ENCODE measurements at places on chromosomes 7 and 10.

DNA sequence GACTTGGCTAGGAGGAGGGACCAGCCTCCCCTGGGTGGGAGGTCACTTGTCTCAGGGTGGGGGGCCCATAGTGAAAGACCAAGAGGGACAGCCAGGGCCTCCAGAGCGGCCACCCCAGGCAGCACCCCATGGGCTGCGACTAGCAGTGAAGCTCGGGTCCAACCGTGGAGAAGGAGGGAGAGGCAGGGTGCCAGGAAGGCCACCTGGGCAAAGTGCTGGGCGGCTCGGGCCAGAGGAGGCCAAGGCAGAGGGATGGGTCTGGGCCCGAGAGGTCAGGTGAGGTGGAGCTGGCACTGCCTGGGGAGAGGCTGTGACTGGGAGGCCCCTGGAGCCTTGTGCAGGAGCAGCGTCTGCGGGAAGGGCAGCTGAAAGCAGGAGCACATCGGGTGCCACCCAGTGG lies 41.8 kb downstream of the CLRN3 start:
- DNase-seq, result no peak

DNA sequence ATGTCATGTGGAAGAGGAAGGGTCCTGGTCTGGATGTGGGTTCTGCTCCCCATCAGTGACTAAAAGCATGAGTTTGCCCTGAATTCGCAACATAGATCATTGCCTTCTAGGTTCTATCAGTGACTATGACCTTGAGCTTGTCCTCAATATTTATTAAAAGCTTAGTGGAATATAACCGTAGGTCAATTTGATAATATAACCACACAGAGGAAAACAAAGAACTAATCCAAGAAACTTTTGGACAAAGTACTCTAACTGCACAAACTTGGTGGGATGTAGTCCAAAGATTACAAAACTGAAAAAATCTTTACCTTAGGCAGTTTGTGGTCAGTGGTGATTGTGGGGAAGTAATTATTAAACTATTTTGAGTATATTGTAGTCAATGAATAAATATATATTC lies 152.9 kb downstream of the CYP26A1 start:
- no peak for DNase-seq

DNA sequence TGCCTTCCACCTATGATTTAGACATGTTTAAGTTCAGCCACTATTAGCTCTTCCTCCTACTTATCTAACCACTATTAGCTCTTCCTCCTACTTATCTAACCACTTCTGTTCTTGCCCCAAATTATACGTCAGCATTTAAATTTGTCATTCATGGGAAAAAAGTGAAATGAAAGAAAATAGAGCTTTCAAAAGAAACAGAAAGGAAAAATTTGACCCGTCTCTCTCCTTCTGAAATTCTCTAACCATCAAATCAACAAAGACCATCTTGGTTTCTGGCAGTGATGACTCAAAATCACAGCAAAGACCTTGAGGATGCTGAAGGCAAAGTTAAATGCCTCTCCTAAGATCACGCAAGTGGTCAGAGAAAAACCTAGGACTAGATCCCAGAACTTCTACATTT lies 2.6 kb downstream of the LIPA start:
- no peak for DNase-seq

DNA sequence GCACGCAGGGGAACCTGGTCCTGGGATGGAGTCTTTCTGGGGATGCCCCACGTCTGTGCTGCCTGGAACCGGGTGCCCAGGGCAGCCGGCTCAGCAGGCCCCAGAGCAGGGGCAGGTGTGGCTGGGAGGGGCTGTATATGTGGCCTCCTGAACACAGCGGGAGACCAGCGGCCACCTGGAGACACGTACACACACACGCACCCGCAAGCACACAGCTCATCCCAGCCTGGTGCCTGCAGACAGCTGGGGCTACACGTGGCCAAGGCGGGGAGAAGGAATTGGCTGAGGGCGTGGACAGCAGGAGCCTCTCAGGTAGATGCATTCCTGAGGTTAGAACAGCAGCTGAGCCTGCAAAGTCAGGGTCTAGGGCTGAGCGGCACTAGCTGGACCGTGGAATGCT lies 14.0 kb downstream of the ADAM8 start:
- no peak for DNase-seq

GRCh38 chr7:88429382-88429781 lies 122.7 kb upstream of the STEAP4 start:
- no peak for DNase-seq

- no peak for DNase-seq
These were observed 44.0 kb downstream of the ASB4 start for GRCh38 chr7:95529701-95530100.

DNA sequence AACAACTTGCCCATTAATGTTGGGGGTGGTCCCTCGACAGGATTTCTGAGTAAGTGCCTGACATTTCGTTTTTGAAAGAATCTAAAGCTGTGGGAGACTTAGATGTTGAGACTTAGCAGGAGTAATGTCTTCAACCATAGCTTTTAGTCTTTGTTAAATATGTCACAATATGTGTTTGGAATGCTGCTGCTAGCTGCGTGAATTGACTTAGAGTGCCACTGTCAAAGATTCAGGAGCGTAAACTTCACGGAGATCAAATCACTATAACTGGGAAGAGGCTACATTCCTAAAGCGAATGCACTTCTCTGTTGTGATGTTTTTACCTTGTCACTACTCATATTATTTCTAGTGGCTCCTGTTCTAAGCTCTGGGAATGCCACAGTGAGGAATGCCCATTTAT lies 91.3 kb upstream of the SAMD8 start:
- DNase-seq, result no peak

GRCh38 chr10:128990986-128991385 lies 476.1 kb upstream of the MGMT start:
- DNase-seq, result no peak

GRCh38 chr7:78279032-78279431 lies 480.5 kb downstream of the PHTF2 start:
- DNase-seq, result no peak

- DNase-seq, result no peak
These were observed 202.7 kb downstream of the DIP2C start for GRCh38 chr10:486666-487322.

- no peak for DNase-seq
These were observed 354.9 kb downstream of the BMPER start for GRCh38 chr7:34260279-34260678.

GRCh38 chr7:40843338-40843985 lies 708.7 kb downstream of the SUGCT start:
- DNase-seq, result no peak

- DNase-seq, result no peak
These were observed 283.9 kb downstream of the PLXDC2 start for GRCh38 chr10:20100171-20100570.

- DNase-seq, result no peak
These were observed 133.7 kb downstream of the PIP4K2A start for GRCh38 chr10:22580711-22581110.

GRCh38 chr10:103077491-103078308 lies 115.4 kb downstream of the NT5C2 start:
- DNase-seq, result no peak

DNA sequence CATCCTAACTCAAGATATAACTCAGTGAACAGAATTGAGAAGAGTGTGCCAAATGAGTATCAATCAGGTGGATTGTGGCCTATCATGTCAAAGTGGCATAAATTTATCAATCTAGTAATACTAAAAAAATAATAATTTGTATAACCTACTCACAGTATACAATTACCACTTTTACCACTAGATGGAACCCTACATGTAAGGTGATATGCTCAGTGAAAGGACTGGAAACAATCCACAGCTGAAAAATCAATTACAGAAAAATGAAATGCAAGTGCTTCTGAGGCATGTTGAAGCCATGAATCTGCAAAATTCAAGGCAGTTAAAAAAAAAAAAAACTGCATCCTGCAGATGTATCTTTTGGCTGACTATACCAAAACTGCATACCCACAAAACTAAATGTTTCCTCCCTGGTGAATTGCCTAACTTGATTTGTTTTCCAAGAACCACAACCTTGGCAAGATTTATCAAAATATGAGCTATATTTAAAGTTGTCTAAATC lies 13.9 kb downstream of the ARHGAP19 start:
- no peak for DNase-seq

DNA sequence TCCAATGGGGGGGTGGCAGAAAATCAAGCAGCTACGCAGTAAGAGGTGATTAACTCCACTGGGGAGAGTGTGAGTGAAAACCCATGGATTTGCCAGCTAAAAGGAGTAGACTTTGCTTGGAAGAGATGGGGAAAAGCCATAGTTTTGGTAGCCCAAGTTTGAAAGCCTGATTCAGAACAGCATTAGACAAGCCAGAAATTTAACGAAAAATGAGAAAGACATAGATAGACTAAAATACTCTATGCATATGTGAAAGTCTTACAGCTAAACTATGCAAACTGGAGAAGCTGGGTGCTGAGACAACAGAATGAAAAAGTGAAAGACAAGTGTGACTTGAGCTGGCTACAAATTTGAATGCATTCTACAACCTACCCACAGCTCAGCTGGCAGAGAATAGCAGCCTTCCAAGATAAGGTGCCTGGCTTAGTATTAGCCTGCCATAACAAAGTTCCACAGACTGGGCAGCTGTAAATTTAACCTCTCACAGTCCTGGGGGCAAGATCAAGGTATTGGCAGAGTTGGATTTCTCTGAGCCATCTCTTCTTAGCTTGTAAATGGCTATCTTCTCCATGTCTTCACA lies 156.6 kb downstream of the CDC14C start:
- no peak for DNase-seq

GRCh38 chr7:13126347-13126746 lies 438.9 kb downstream of the ARL4A start:
- DNase-seq, result no peak

DNA sequence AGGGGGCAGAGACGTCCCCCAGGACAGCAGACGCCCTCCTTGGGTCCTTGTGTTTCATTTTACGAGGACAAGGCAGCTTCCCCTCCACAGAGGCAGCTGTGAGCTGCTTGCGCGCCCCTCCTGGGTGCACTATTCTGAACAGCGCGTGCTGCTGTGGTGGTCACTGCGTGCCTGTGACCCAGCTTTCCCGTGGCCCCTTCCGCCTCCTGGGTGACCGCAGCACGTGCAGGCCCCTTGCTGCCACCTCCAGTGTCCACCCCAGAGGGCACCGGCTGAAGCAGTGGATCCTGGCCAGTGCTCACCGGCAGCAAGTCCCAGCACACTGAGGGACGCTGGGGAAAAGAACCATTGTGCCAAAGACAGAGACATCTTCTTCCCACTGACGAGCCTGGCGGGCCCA lies 81.4 kb downstream of the TCERG1L start:
- DNase-seq, result no peak

DNA sequence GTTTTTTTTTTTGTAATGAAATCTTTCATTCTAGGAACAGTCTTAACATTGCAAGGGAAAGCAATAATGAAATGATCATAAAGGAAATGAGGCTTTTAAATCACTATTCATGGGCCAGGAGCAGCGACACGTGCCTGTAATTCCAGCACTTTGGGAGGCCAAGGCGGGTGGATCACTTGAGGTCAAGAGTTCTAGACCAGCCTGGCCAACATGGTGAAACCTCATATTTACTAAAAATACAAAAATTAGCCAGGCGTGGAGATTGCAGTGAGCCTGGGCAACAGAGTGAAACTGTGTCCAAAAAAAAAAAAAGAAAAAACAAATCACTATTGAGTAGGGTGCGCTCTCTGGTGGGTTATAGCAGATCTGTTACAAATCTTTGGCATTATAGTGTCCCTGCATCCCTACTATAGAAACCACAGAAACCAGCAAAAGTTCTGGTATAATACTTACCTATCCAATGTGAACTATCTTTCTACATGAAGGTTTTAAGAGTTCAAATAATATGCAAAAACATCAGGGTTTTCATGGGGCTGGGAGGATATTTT lies 72.1 kb downstream of the GLI3 start:
- no peak for DNase-seq

GRCh38 chr10:130555411-130555750 lies 419.2 kb downstream of the GLRX3 start:
- no peak for DNase-seq

All from stimulated activated CD8-positive, alpha-beta memory T cell treated with anti-CD3 and anti-CD28 coated beads, Interleukin-7, amount 100 ng/mL, for 48 hours (primary cell).